ENCODE measurements at places on chromosomes 4 and X.

DNA sequence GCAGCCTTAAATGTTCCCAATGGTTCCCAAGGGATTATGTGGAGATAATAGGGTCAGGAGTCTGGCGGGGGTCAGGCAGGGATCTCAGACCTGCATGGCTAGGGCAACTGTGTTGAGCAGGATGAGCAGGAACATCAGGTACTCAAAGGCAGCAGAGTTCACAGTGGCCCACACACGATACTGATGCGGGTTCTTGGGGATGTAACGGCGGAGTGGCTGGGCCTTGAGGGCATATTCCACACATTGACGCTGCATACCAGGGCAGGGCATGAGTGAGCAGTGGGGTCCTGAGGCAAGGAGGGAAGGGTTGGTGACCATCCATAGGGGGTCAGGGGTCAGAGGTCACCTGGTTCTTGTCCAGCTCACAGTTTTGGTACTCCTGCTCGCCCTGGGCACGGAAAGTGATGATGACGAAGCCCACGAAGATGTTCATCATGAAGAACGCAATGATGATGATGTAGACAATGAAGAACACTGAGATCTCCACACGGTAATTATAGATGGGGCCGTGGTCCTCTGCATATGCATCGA is 15.1 kb upstream of the SYP start:
- DNase-seq: no peak

DNA sequence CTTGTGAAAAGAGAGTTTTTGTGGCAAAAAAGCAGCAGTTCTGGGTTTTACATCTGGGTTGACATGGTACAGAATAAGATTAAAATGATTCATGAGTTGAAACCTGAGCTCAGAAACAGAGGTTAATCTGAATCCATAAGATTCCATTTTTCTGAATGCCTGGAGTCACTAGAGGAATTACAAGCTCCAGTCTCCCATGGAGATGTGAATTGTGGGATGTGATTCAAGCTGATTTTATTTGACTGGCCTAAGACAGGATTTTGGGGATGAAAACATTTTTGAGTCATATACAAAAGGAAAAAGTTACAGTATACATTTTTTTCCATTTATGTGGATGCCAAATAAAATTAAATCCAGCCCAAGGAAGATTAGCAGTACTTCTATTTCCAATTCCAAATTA is 161.1 kb downstream of the RBM46 start:
- no peak for DNase-seq

- DNase-seq: no peak
Measured at GRCh38 chr4:11039634-11040131, 355.1 kb upstream of the CLNK start.

- no peak for DNase-seq
Measured at GRCh38 chr4:8773124-8773931, 98.3 kb downstream of the HMX1 start.

DNA sequence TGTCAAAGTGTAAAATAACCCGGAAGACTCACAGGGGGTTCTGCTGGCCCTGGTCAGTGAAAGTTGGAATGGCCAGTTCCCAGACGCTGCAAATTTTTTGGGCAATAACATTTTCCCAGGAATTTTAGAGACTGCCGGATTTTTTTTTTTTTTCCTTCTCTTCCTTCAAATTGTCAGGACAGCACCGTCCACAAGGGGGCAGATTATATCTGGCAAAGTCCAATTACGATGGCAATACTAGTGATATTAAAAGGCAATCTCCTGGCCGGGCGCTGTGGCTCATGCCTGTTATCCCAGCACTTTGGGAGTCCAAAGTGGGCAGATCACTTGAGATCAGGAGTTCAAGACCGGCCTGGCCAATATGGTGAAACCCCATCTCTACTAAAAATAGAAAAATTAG is 20.5 kb downstream of the SLC25A5 start:
- DNase-seq: peak; percentile 16

DNA sequence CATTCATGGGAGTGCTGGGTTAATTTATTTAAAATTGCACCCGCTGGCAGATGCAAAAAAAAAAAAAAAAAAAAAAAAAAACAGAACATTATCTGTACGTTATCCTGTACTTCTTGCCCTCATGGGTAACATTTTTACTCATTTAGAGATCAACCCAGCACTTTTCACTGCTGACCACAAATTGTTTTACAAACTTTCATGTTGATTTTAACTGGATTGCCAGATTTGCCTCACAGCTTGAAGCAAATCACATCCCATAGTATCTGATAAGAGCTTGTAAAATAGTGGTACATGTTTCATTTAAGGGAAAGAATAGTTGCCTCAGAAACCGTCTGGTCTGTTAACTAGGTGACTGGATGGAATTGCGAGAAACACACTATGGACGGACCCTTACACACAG is 640.8 kb downstream of the TRIML1 start:
- no peak for DNase-seq

- DNase-seq: no peak
Measured at GRCh38 chr4:54719378-54719777, 61.6 kb downstream of the KIT start.
